Left lung (tissue), 14 donors: ENCODE measurements at places on chromosomes 4 and X.

GRCh38 chr4:25842229-25842845 is 20.5 kb downstream of the SEL1L3 start:
- no peak for DNase-seq

GRCh38 chr4:80308466-80308822 is 27.1 kb upstream of the CFAP299 start:
- no peak for DNase-seq

DNA sequence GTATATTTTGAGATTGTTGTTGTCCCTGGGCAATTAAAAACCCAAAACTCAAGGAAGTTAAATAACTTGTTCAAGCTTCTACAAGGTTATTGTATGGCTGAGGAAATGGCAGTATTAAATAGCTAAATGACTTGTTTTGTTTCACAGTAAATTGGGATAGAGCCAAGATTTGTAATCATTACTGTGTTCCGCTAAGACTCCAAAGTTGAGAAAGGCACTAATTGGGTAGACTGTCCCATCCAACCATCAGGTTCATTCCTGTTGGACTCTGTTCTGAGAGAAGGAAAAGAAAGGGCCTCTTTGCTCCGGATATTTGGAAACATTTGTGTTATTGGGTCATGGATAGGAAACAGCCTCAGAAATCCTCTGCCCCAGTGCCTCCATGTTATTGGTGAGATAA is 82.2 kb downstream of the DCLK2 start:
- no peak for DNase-seq

- DNase-seq: no peak
Measured at GRCh38 chr4:125714845-125715244, 400.1 kb downstream of the FAT4 start.

DNA sequence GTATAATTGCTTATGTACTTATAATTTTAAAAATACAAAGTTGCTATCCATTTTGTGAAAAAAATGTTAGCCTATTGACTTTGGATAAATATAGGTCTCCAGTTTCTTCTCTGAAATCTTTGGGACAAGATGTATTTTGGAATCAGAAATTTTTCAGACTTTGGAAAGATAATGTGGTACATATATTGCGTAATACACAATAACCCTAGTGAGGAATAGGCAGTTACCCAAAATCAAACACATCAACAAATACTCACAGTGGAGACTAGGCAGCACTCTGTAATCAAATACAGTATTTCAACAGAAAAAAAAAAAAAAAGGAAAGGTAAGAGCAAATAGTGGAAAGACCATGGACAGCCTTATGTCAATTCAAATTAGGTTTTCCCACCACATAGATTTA is 796.8 kb downstream of the ADGRL3 start:
- no peak for DNase-seq

DNA sequence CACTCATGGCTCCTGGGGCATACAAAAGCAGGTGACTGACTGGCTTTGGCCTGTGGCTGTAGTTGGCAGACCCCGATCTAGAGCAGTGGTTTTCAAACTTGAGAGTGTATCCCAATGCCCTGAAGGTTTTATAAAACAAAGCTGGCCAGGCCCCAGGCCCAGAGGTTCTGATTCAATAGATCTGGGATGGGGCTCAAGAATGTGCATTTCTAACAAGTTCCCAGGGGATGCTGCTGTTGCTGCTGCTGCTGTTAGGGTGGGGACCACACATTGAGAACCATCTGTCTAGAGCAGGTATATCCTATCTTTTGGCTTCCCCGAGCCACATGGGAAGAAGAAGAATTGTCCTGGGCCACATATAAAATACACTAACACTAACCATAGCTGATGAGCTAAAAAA is 7.3 kb downstream of the AIFM1 start:
- no peak for DNase-seq

DNA sequence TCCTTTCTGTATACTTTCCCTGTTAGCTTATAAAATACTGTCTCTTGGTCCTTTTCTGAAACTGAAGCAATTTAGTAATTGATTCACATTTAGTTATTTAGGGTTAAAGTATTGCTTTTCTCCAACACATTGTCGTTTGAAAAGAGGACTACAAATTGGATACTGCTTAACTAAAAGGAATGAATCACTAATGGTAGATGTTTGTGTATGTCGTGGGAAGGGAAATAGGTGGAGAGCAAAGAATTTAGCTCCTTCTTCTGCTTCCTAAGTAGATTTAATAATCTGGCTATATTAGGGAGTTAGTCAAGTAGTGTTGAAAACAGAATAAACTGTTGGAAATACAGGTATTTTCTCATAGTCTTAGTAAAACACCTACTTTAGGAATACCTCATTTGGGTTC is 27.9 kb downstream of the SLAIN2 start:
- no peak for DNase-seq

DNA sequence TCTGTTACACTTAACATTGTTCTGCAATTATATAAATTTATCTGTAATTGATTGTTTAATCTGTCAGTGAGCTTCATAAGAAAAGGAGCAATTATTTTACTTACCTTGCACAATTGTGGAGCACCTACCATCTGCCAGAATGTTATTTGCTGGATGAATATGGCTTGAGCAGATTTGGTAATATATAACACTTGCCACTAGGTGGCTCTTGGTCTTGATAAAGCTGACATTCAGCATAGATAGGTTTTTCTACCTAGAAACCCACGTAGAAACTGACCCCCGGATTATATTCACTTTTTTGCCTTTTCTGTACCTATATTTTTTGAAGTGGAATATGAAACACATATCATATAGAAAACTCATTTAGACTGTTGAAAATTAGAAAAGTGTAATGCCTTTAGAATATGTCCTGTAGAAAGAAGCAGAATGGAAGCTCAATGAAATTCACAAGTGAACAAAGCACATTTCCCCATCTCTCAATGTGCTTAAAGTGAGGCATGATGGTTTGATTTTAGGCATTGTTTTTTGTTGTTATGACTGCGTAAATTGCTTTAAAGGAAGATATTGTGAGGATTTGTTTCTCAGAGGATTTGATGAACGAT is 9.5 kb downstream of the RBPJ start:
- DNase-seq: no peak

- DNase-seq: no peak
Measured at GRCh38 chr4:139749338-139749737, 83.7 kb downstream of the MGST2 start.

GRCh38 chr4:82293304-82293703 is 80.5 kb downstream of the HNRNPD start:
- DNase-seq: no peak

GRCh38 chr4:112411781-112412550 is 104.0 kb downstream of the NEUROG2 start:
- peak; percentile 51 for DNase-seq

DNA sequence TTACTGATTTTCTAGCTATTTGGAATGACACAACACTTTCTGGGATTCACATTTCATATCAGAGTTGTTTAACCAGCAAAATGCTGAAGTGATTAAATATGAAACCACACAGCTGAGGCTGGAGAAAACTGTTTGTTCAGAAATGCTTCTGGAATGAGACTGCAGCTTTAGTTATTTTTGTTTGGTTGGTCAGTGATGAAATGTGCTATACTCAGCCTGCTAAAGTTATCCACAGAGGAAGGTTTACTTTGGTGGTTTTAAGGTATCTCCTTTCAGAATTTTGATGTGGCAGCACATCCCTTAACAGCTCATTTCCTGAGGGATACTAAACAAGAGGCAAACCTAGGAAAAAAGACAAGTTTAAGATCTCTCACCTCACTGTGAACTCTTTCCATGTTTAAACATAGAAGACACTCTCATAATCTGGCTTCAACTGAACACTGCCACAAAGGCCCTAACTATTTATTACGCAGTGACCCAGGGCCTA is 106.6 kb upstream of the PDE5A start:
- no peak for DNase-seq

DNA sequence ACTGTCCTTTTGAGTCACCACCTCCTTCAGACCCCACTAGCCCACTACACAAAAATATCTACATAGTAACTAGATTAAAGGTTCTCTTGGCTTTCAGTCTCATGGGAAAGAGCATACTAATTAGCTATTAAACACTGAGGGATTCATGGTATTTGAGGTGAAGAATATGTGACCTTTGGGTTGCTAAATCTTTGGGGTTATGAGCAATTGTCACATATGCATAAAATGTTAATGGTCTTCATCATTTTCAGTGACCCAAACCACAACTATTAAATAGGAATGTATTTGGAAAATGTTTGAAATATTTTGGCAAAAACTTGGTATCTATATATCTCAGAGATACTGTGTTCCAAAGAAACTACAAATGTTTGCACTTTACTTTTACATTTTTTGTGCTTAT is 365.1 kb downstream of the MAGEB5 start:
- no peak for DNase-seq

DNA sequence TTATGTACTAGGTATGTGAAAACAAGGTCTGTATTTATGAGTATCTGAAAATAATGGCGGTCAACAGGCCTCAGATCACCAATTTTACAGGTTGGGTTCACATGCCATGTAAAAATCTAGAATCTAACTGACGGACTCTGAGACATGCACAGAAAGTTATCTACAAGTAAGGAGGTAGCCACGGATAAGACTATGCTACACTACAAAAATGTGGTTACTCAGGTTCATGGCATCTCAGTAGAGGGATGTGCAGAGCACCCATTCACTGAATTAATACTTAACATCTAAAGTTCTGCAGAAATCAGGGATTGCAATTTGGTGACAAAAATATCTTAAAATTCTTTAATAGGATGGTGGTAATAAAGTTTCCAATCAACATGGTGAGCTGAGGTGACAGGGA is 155.9 kb downstream of the APBB2 start:
- no peak for DNase-seq

DNA sequence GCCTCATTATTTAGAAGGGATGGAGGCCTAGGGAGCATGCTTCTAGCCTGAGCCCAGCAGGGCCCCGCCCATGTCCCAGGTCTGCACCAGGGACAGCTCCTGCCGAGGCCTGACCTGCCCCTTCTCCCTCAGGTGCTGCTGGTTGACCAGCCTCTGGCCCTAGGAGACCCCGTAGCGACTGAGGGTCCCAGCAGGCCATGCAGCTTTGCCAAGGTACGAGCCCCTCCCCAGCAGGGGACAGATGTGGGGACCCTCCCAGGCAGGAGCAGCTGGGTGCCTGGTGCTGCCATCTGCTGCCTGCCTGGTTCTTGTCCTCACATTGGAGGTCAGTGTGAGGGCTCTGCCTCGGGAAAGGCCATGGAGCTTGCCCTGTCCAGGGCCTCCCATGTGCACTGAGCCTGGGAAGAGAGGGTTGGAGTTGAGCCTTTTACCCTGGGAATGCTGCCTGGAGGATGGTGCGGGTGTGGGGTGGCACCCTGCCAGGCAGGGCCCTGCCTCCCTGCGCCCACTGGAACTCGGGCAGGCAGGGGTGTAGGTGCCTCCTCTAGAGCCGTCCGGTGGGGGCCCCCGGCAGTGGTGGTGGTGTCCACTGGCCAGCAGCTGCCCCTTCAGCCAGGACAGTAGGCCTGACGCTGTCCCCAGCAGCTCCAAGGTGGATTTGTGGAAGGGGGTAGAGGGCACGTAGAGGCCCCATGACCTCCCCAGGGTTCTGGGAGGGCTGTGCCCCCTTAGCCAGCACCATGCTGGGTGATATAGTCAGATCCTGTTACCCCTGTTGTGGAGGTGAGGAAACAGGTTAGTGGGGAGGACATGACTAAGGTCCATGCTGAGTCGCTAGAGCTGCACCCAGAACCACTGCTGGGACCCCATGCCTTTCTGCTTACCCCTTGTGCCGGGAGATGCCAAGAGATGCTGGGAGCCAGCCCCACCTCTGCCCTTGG is 2.2 kb upstream of the MSANTD1 start:
- no peak for DNase-seq

- DNase-seq: no peak
Measured at GRCh38 chr4:141565379-141566089, 70.8 kb upstream of the IL15 start.

DNA sequence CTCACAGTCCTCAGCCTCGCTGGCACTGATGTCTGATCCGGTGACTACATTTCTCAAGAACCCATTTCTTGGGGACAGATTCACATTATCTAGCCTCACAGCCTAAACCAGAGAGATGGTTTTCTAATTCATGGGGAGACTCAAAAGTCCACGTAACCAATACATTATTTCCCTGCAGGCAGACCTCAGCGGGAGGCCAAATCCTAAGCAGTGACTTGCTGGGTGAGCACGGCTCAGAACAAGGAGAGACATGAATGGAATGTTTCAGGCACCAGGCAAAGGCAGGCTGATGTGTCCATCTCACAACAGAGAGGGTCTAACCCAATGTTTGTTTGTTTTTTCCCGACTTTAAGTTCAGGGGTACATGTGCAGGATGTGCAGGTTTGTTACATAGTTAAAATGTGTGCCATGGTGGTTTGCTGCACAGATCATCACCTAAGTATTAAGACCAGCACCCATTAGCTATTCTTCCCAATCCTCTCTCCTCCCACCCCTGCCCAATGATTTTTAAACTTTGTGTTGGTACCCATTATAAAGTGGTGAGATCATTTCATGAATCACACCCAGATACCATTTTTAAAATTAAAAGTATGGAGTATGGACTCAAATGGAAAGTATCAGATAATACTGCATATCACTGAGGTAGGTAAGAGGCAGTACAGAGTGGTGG is 53.3 kb downstream of the SCD5 start:
- DNase-seq: no peak

GRCh38 chrX:154495472-154495922 is 5.1 kb upstream of the SLC10A3 start:
- DNase-seq: no peak

- DNase-seq: no peak
Measured at GRCh38 chr4:122898370-122899150, 23.8 kb downstream of the NUDT6 start.

GRCh38 chrX:72308566-72309296 is 3.0 kb upstream of the CITED1 start:
- DNase-seq: peak; percentile 77

GRCh38 chrX:139892512-139892911 is 40.3 kb downstream of the ATP11C start:
- DNase-seq: no peak
